Activated CD8-positive, alpha-beta memory T cell treated with anti-CD3 and anti-CD28 coated beads for 4 hours (primary cell): ENCODE measurements at places on chromosomes 12 and 14.

DNA sequence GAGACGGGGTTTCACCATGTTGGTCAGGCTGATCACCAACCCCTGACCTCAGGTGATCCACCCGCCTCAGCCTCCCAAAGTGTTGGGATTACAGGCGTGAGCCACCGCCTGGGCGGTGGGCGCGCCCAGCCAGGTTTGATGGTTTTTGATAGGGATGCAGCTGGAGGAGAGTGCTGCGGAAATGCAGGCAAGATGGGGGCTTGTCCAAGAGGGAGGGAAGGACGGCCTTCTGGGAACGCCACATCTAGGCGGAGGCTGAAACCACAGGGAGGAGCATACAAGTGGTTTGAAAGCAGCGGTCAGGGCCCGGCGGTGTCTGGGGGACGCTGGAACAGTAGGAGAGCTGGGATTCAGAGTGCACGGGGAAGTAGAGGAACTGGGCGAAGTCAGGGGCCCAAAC is 134.6 kb downstream of the VRK1 start:
- no peak for DNase-seq

- no peak for DNase-seq
Observed at GRCh38 chr12:117284140-117284539, 77.3 kb downstream of the NOS1 start.

- DNase-seq = no peak
Observed at GRCh38 chr12:111954969-111955368, 58.0 kb downstream of the TMEM116 start.

DNA sequence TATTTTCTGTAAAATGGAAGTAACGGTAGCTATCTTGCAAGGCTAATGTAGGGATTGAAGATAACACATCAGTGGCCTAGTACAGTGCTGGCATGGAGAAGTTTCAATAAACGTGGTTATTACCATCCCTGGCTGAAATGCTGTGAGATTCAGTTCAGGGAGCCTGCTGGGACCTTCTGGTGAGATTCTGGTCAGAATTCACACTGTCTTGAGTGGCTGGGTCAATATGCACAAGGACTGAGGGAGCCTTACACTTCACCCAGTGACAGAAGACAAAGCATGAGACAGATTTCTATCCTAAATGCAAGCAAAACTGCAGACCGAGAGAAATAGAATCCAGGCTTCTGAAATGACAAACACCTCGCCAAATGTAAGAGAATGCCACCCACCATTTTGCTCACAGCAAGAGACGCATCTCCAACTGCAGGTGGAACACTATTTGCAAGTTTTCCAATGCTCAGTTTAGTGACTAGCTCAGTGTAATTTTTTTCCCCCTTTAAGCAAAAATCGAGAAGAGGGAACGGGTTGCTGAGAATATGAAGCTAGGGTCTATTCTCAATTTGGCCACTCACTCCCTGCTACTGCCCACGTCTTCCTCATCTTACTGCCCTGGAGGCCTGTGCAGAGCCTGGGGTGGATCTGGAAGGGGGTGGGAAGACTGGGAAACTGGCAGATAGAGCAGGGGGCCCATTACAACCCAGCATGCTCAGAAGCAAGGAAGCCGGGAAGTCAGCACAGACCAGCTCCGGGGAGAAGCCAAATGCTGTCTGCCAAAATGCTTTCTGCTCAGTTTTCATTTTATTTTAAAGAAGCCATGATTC is 201.3 kb downstream of the TTC7B start:
- DNase-seq = no peak

DNA sequence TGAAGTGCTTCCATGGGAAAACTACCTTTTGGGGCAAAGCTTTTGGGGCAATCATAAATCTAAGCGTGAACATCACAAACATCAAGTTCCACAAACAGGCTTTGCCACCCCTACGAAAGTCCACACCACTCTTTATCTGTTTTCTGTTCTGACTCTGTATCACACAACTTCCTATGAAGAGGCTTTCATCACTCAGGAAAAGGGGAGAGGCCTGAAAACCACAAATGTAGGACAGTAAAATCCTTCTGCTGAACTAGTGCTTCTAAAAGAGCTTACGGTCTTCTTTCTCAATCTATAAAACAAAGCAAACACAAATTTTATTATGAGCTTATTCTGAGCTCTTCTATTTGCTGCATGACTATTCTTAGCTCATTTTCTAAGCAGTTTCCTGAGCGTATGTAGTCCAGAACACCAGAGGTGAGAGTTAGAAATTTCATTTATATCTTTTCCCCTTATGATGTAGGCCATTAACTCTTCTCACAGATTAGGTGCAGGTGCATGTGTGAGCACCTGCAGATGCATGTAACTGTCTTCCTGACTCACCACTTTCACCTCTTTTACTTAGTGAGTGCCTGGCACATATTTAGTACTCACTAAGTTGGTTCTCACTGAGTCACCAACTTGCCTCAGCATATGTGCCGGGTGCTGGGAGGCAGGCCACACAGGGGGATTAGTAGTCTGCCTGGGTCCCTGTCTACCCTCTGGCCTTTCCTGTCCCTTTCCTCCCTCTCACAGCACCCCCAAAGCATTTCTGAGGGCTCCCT is 32.9 kb upstream of the SYCP3 start:
- no peak for DNase-seq

- DNase-seq = no peak
Observed at GRCh38 chr14:102994689-102995088, 62.7 kb downstream of the CDC42BPB start.

DNA sequence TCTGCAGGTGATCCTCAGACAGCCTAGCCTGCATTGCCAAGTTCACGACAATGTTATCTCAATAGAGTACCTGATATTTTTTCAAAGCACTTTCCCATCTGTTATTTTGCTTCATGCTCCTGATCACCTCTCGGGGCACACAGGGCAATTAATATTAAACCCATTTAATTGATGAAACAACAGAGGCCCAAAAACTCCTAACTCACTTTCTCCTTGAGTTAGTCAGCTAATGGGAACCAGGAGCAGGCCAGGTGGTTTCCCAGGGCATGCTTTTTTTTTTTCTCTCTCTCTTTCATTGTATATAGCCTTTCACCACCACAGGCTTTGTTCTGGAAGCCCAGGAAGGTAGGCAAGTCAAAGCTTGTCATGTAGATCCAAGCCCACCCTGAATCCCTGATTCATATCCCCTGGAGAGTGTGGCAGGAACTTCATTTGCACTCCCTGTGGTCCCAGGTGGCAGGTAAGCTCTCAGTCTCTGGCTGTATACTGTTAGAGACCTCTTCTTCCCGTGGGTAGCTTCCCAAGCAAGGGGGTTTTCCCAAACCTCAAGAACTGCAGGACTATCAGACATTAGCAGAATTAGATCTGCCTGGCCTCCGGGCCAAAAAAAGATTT is 41.6 kb upstream of the MAP1LC3B2 start:
- no peak for DNase-seq

DNA sequence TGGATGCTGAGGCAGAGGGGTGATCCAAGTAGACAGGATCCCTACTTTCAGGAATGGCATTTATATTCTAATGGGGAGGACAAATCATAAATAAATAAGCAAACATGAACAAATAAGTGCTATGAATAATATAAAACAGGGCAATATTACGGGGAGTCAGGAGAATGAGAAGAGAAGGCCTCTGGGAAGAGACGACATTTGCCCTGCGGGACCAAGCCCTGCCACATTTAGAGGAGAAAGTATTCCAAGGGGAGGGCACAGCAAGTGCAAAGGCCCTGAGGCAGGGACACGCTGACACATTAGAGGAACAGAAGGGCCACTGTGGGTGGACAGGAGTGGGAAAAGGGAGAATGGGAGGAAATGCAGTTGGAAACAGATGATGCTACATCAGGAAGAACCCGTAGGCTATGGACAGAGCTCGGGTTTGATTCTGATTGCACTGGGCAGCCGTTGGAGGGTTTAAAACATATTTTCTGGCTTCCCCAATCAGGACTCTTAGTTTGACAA is 1.3 kb downstream of the RNFT2 start:
- no peak for DNase-seq

DNA sequence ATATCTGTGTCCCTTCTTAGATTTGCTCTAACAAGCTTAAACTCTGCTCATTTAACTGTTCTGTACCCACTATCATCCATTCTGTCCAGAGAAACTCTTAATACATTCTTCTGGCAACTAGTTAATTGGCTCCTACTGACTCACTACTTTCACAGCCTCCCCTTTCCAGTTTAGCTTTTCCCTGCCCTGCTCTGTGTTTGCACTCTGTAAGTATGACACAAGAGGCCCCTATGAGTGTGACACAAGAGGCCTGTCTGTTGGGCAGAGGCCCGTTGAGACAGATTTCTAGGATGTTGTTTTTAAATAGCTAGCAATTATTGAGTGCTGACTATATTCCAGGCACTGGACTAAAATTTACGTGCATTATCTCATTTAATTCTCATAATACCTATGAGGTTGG is 246.0 kb upstream of the DAAM1 start:
- DNase-seq = no peak

GRCh38 chr12:11542599-11542998 is 106.9 kb upstream of the ETV6 start:
- DNase-seq = no peak

DNA sequence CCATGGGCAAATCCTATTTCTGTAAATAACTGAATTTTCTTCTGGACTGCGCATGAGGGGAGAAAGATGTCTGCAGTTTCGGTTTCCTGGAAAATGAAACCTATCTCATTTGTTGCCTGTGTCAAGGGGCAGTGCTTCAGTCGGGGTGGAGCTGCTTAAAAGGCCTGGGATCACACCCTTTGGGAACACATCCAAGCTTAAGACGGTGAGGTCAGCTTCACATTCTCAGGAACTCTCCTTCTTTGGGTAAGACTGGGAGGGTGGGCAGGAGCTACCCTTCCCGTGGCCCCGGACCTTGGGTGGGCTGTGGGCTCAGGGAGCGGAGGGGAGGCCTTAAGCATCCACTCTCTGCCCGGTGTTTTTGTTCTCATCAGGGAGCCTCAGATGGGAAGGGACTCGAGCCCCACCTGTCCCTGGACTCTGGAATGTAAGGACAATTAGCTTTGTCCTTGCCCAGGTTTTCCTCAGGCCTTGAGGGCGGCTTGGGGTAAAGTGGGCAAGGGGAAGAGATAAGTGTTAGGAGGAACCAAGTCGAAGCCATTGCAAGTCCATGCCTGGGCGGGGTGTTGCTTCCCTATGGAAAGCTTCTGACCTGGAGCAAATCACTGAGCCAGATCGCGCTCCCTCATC is at the start of gene IFI27:
Gene IFI27, plus strand, starts transcription at position 185 of the 630 bp plus-strand sequence.
- DNase-seq = no peak

DNA sequence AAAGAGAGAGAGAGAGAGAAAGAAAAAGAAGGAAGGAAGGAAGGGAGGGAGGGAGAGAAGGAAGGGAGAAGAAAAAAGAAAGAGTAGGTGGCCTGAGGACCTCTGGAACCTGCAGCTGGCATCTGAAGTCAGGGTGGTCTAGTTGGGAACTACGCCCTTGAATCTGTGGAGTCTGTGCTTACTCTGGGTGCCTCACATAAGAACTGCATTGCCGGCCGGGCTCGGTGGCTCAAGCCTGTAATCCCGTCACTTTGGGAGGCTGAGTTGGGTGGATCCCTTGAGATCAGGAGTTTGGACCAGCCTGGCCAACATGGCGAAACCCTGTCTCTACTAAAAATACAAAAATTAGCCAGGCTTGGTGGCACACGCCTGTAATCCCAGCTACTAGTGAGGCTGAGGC is 10.0 kb upstream of the NRDE2 start:
- DNase-seq = no peak

DNA sequence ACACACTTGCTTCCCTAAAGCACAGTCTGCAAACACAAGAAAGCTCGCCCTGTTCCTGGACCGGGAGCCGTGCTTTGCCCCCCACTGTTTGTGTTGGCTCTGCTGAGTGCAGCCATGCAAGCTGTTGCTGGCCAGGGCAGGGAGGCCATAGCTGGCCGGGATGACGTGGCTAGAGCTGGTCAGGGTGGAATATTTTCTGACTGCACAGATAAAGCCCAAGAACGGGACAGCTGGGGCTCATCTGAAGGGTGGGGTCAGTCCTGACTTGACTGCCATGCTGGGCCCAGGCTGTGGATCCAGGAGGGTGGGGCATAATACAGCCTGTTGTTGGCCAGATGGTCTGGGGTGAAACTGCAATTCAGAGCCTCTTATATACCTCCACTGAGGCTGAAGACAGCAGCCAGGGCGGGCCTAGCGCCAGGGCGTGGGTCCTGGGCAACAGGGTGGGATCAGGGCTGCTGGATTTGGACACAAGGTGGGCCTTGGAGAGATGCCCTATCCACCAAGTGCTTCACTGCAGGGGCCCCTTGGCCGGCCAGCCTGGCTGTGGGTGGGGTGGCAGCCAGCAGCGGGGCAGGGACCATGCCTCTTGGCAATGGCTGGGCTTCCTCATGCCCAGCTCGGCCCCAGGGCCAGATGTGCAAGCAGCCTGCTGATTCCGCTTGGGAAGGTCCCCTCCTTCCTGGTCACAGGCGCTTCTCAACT is 14.8 kb downstream of the KMT5A start:
- no peak for DNase-seq

GRCh38 chr12:19688532-19688931 is 249.2 kb downstream of the AEBP2 start:
- DNase-seq = no peak

DNA sequence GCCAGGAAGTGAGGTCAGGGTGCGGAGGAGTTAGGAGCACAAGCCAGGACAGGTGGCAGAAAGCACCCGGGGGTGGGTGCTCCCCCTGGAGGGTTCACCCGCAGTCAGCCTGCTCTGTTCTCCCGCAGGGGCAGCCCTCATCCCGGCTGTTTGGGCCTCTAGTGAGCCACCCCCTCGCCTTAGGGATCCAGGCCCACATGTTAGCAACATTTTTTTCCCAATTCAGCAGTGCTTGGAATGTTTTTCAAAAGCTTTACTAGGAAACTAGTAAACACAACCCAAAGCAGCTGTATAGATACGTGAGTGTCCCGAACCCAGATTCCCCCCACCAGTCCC is 28.5 kb upstream of the NXPH4 start:
- DNase-seq = no peak

GRCh38 chr12:82090165-82090564 is 268.0 kb downstream of the CCDC59 start:
- DNase-seq = no peak

DNA sequence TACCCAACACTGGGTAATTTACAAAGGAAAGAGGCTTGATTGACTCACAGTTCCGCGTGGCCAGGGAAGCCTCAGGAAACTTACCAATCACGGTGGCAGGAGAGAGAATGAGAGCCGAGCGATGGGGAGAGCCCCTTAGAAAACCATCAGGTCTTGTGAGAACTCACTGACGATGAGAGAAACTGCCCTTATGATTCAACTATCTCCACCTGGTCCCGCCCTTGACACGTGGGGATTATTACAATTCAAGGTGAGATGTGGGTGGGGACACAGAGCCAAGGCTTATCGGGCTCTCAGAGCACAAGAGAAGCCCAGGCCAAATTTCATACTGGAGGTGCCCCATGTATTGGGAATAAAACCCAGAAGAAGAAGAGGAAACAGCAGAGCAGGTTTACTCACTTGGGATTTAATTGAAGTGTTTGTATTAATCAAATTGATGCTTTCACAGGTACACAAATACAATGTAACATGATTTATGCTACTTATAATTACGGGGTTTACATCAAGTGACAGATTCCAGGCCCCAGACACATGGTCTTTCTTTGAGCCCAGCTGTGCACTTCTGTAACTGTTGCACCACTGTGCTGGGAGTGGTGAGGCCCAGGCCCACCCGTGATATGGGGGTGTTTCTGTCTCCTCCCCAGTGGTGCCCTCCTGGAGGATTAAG is 8.2 kb upstream of the CCDC85C start:
- DNase-seq = no peak

GRCh38 chr12:112969547-112970306 is 8.6 kb upstream of the OAS2 start:
- DNase-seq = no peak

- no peak for DNase-seq
Observed at GRCh38 chr14:87430810-87431209, 562.2 kb downstream of the GALC start.

GRCh38 chr12:95498968-95499367 is 25.0 kb downstream of the METAP2 start:
- no peak for DNase-seq

- no peak for DNase-seq
Observed at GRCh38 chr12:79964100-79964627, 29.3 kb upstream of the PPP1R12A start.
